Daoy (cell line): ENCODE measurements at places on chromosomes 13 and 19.

- no peak for DNase-seq
These were observed 83.1 kb downstream of the ALOX5AP start for GRCh38 chr13:30818323-30818960.

DNA sequence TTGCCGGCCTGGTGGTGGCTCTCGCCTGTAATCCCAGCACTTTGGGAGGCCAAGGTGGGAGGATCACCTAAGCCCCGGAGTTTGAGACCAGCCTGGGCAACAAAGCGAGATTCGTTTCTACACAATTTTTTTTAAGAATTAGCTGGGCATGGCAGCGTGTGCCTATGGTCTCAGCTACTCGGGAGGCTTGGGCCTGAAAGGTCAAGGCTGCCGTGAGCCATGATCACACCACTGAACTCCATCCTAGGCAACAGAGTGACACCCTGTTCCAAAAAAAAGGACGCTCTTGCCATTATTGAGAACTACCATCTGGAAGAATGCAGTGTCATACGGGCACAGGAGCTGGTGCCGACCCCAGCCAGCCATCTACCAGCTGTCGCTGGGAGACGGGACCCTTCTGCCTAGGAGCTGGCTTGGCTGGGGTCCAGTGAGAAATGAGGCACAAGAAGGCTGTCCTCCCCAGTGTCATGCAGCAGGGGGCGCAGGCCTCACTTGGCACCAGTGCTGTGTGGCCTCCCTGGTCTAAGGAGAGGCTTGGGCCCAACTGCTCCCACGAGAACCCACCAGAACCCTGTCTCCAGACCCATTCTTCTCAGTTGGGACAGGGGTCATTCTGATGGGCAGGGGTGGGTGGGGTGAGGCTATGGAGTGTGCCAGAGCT lies 12.2 kb upstream of the RELB start:
- DNase-seq, result peak; percentile 79

DNA sequence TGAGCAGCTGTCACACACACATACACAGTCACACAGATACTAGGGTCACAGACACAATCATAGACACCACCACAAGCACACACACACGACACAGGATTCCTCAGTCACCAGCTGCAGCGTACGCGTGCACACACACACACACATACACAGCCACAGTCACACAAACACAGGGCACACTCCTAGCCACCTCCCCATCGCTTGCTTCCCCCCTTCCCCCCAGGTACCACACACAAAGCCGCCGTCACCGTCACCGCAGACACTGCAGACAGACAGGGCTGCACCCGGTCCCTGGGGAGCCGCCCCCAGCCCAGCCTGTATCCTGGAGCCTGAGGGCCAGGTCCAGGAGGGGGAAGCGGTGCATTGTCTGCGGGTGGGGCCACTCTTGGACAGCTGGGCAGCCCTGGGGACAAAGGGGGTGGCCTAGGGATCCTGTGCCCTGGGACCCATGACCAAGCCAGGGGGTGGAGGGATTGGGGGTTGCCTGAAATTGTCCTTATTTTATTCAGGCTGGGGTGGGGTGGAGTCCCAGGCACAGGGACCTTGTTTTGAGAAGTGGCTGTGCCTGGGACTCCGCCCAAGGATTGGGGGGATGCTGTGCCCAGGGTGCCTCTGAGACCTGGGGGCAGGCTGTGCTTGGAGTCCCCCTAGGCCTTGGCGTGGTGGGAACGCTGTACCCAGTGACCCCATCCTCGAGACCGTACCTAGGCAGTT lies 957 bp downstream of the NUMBL start:
- peak; percentile 44 for DNase-seq

DNA sequence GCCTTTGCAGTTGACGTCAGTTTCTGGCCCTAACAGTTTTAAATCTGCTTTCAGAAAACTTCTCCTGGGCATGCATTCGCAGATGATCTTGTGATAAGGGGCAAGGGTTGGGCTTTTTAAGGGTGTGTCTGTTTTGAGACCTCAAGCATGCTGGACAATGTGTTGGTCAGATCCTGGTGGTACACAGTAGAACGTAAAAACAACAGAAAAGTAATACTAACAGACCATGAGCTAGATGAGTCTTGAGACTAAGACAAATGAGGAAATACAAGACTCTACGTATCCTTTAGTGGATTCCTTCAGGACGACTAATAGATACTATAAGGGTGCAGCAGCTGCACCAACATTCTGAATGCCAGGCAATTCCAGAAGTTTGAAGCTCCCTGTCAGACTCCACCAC lies 237.6 kb downstream of the DNAJC15 start:
- peak; percentile 12 for DNase-seq

- DNase-seq, result peak; percentile 13
These were observed 30.1 kb downstream of the SCEL start for GRCh38 chr13:77565635-77566034.

DNA sequence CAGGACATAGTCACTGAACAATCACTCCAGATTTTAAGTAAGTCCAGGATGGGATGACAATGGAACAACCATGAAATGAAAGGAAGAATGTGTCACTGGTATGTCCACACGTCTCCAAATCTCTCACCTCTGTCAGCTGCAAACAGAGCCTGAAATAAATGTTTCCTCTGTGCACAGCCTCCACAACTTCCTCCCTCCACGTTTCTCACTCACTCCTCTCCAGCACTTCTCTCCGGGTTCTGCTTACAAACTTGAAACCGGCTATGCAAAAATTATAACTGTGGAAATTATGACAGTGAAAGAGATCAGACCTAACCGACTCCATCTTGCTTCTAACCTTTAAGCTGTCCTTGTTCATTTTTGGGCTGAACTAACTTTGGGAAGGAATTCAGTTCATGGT lies 35.0 kb upstream of the ALOX5AP start:
- no peak for DNase-seq

DNA sequence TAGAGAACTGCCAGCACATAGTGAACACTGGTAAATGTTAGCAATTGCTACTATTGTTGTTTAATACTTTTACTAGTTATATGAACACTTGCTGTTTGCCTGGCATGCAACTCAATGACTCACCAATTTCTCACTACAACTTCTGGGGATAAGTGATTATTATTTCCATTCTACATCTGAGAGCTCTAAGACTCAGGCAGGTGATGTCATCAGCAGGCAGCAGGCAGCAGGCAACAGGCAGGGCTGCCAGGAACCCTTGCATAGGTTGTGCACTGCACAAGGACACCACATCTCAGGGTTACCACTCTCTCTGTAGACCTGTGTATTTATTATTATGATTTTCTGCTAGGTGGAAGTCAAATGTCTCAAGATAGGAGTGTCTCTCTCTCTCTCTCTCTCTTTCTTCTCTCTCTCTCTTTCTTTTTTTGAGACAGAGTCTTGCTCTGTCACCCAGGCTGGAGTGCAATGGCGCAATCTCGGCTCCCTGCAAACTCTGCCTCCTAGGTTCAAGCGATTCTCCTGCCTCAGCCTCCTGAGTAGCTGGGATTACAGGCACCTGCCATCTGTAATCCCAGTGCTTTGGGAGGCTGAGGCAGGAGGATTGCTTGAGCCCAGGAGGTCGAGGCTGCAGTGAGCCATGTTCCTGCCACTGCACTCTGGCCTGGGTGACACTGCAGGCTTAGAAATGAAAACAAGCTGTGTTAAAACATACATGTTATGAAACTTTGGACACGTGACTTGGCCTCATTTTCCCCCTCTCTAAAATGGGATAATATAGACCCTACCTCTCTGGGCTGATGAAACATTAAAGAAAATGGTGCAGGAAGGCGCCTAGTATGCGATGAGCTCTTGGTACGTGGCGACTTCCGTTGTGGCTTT lies 22.7 kb downstream of the HPN start:
- DNase-seq, result peak; percentile 57

GRCh38 chr19:39825531-39826076 lies 8.4 kb downstream of the DYRK1B start:
- no peak for DNase-seq

GRCh38 chr19:2477141-2477710 lies 1.3 kb downstream of the GADD45B start:
- DNase-seq, result peak; percentile 56

GRCh38 chr19:28686756-28687155 lies 526.2 kb downstream of the UQCRFS1 start:
- no peak for DNase-seq

- DNase-seq, result peak; percentile 63
These were observed 34.2 kb upstream of the CEBPG start for GRCh38 chr19:33339016-33339984.

DNA sequence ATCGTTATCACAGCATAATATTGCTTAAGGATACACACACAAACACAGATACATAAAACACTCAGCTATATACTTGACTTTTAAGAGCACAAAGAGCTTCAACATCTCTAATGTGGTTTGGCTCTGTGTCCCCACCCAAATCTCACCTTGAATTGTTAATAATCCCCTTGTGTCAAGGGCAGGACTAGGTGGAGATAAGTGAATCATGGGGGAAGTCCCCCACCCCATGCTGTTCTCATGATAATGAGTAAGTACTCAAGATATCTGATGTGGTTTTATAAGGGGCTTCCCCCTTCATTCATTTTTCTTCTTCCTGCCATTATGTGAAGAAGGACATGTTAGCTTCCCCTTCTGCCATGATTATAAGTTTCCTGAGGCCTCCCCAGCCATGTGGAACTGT lies 481.4 kb downstream of the PCDH9 start:
- DNase-seq, result no peak

DNA sequence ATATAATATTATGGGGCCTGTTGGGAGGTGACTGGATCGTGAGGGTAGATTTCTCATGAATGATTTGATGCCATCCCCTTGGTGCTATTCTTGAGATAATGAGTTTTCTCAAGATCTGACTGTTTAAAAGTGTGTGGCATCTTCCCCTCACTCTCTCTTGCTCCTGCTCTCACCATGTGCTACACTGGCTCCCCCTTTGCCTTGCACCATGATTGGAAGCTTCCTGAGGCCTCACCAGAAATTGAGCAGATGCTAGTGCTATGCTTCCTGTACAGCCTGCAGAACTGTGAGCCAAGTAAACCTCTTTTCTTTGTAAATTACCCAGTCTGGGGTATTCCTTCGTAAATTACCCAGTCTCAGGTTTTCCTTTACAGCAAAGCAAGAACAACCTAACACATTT lies 1.8 kb upstream of the ZNF599 start:
- no peak for DNase-seq

GRCh38 chr19:7590256-7590655 lies 5.4 kb upstream of the CAMSAP3 start:
- DNase-seq, result no peak

- no peak for DNase-seq
These were observed 238.2 kb upstream of the OBI1 start for GRCh38 chr13:78897200-78897599.

DNA sequence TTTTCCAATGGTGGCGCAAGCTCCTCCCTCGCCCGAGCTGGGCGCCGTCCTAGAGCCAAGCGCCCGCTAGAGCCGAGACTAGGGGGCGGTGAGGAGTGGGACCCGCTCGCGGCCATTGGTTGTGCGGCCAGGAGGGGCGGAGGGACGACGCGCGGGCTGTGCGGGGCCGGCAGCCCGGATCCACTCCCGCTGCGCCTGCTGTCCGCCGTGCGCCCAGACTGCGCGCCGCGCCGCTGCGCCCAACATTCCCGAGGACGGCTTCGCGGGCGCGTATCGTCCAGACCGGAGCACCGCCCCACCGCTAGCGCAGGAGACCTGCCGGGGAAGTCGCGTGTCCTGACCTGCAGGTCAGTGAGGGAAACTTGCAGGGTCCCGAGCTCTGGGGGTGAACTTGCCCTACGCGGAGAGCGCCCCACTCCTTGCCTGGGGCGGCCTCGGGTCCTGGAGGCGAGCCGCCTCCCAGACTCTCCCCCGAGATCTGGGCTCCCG lies at the start of gene SERTM1:
SERTM1 (plus strand) TSS at position 183 of the 489 bp plus-strand sequence. CDS start 21,059 bp downstream, outside the sequence.
- peak; percentile 43 for DNase-seq

DNA sequence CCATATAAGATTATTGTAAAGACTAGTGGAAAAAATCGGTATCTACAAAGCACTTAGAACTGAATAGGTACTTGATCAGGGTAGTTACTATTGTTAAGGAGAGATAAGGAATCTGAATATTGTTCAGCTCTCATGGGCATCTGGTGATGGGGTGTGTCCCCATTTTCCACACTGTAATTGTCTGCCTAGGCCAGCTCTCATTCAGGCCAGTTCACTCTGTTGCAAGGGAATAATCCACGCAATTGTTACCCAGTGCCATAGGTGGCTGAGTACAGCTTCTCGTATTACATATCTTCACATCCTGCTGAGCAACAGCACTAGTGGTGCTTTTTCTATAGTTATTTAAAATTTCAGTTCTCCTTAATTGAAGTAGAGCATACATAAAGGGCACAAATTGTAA lies 45.6 kb upstream of the C13orf42 start:
- no peak for DNase-seq

DNA sequence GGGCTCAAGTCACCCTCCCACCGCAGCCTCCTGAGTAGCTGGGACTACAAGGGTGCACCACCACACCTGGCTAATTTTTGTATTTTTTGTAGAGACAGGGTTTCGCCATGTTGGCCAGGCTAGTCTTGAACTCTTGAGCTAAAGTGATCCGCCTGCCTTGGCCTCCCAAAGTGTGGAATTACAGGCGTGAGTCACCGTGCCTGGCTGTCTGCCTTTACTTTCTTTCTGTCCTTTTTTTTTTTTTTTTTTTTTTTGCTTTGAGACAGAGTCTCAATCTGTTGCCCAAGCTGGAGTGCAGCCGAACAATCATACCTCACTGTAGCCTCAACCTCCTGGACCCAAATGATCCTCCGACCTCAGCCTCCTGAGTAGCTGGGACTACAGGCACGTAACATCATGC lies 25.0 kb upstream of the OR1M1 start:
- DNase-seq, result peak; percentile 77

- no peak for DNase-seq
These were observed 25.0 kb downstream of the ATP8B3 start for GRCh38 chr19:1787116-1787515.

DNA sequence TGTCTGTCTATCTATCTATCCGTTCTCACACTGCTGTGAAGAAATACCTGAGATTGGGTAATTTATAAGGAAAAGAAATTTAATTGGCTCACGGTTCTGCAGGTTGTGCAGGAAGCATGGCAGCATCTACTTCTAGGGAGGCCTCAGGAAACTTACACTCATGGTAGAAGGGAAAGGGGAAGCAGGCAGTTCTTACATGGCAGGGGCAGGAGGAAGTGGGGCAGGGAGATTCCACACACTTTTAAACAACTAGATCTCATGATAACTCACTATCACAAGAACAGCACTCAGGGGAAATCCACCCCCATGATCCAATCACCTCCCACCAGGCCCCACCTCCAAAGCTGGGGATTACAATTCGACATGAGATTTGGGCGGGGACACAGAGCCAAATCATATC lies 105.3 kb downstream of the SLC10A2 start:
- no peak for DNase-seq

GRCh38 chr13:112729408-112729807 lies 39.6 kb downstream of the ATP11A start:
- DNase-seq, result no peak

- DNase-seq, result no peak
These were observed 864.9 kb upstream of the PCDH20 start for GRCh38 chr13:62280590-62280989.

GRCh38 chr19:8607386-8607785 lies 3.1 kb downstream of the ADAMTS10 start:
- DNase-seq, result peak; percentile 76

- DNase-seq, result no peak
These were observed 55.1 kb upstream of the C1QTNF9 start for GRCh38 chr13:24254146-24254841.

DNA sequence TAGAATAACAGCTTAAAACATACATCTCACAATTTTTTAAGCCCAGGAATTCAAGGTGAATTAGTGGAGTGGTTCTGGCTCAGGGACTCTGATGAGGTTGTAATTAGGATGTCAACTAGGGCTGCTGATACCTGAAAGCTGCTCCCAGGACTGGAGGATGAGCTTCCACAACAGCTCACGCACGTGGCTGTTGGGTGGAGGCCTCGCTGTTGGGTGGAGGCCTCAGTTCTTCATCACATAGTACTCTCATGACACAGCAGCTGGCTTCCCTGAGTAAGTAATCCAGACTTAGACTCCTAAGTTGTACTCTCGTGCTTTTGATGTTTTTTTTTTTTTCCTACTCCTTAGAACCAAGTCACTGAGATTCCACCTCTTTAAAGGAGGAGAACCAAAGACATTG lies 577.1 kb upstream of the PRR20A start:
- no peak for DNase-seq
